ENCODE measurements at places on chromosomes 7 and 10.

- DNase-seq = peak; percentile 13
Measured at GRCh38 chr10:29689001-29689400, 54.2 kb upstream of the SVIL start.

- peak; percentile 67 for DNase-seq
Measured at GRCh38 chr10:10831085-10831484, 186.6 kb upstream of the CELF2 start.

DNA sequence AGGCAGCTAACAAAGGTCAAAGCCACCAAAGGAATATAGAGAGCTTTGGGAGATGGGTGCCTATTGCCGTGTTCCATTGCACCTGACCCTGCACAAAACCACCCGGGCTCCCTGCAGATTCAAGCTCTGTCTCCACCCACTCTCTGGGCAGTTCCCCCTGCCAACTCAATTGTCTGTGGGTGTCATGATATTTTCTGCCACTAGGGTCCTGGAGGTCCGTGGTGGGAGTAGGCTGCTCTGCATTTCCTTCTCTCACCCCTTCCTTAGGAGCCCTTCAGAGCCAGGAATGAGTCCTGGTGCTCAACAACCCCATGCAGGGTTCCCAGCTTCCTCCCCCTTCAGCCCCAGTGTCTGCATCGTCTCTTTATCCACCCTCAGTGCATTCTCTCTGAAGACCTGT is 34.1 kb downstream of the PNLIPRP2 start:
- DNase-seq = no peak

DNA sequence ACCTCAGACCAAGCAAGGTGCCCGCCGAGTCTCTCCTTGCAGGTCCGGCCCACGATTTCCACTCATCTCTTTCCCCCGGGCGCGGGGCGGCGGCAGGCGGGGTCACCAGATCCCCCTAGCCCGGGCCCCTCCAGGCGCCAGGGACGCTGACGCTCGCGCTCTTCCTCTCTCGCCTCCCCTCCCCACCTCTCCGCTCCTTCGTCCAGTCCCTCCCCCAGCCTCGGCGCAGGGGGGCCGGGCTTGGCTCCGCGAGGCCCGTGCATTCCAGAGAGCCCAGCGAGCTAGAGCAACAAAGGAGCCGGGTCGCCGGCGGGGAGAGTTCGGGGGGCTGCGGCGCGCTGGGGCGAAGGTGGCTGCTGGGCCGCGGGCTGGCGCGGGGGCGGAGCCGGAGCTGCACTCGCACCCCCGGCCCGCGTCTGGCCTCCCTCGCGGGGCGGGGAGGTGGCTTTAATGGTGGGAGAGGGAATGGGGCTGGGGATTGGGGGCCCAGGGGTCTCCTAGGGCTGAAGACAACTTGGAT is at the start of gene SMO:
Gene SMO (plus strand): TSS at position 262 of the 520 bp plus-strand sequence. CDS start 519 bp downstream, outside the sequence.
- no peak for DNase-seq

GRCh38 chr7:44313621-44314031 is 11.8 kb downstream of the CAMK2B start:
- DNase-seq = no peak

GRCh38 chr10:14010101-14010558 is 320.6 kb downstream of the FRMD4A start:
- no peak for DNase-seq

DNA sequence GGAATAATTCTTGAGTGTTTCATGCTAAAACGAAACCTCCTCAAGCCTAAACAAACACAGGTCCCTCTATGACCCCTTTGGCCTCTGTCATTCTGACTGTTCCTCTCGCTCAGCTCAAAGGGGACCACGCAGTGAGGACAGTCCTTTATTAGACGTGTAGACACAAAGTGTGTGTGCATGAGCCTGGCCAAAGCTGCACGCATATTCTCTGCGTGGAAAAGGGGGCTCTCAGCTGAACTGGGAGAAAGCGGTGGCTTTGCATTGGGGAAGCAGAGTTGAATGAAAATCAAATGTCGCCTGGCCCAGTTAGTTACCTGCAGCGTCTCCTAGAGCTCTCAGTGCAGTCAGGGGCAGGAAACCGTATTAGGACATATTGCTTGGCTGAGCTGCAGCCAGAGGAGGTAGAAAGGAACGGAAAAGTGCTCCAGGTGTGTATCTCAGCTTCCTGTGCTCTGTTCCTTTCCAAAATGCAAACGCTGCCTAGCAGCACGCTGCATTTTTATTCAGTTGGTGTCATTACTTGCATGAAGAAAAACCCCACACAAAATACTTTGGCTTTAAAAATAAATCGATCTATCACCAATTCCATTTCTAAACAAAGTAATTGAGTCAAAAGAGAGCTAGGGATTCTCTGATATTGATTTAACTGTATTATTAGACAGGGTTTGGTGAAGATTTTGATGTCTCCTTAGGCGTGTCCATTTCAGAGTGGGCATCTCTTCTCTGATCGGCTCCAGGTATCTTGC is 4.9 kb downstream of the GATA3 start:
- no peak for DNase-seq

GRCh38 chr10:78763651-78764395 is 304.9 kb upstream of the ZMIZ1 start:
- no peak for DNase-seq
